Sigmoid colon (tissue), 7 donors: ENCODE measurements at places on chromosomes 6 and 20. TPM values are rescaled to one million over a fixed set of nuclear protein-coding genes. Genes with fewer than 3 reads are reported as not detected.

- no peaks in the 10 kb centered on the region for H3K36me3 ChIP-seq
- no peak overlapping the region for H3K27ac ChIP-seq
- no peak for DNase-seq
- no peak overlapping the region for H3K4me3 ChIP-seq
Observed at GRCh38 chr6:113172531-113172966, 684.6 kb upstream of the MARCKS start.

GRCh38 chr6:148448369-148449012 is 105.9 kb downstream of the SASH1 start:
- no peak overlapping the region for H3K27ac ChIP-seq
- H3K4me1 ChIP-seq: no peaks in the 10 kb centered on the region
- no peaks in the 10 kb centered on the region for H3K27me3 ChIP-seq
- no peak overlapping the region for H3K4me3 ChIP-seq
- no peaks in the 10 kb centered on the region for H3K36me3 ChIP-seq
- no peak for DNase-seq

GRCh38 chr6:166476061-166476591 is 93.4 kb upstream of the MPC1 start:
- no peaks in the 10 kb centered on the region for H3K4me1 ChIP-seq
- peaks cover 15% of the 10 kb centered on the region for H3K36me3 ChIP-seq
- H3K27ac ChIP-seq: no peak overlapping the region
- H3K4me3 ChIP-seq: no peak overlapping the region
- H3K27me3 ChIP-seq: no peaks in the 10 kb centered on the region
- DNase-seq: no peak

GRCh38 chr20:4787820-4788219 is 66.1 kb downstream of the PRND start:
- no peak for DNase-seq
- no peaks in the 10 kb centered on the region for H3K4me1 ChIP-seq
- no peak overlapping the region for H3K27ac ChIP-seq
- H3K27me3 ChIP-seq: no peaks in the 10 kb centered on the region

The EMILIN3 gene
- total RNA-seq: 2.9 TPM

DNA sequence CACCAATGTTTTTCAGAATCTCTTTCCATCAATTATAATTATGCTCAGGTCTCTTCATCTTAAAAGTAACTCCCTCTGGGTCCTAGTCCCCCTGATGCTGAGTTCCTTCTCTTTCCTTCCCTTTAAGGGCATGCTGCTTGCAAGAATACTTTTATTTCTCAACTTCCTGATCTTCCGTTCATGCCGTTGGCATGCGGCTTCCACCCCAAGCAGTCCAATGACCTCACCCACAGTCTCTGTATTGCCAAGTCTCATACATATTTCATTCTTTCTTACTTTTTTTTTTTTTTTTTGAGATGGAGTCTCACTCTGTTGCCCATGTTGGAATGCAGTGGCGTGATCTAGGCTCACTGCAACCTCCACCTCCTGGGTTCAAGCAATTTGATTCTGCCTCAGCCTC is 83.5 kb downstream of the NDUFAF5 start:
- H3K4me3 ChIP-seq: no peak overlapping the region
- no peaks in the 10 kb centered on the region for H3K27me3 ChIP-seq
- peak overlapping the region; percentile 75 for H3K27ac ChIP-seq
- peaks cover 38% of the 10 kb centered on the region for H3K4me1 ChIP-seq
- DNase-seq: no peak
- no peaks in the 10 kb centered on the region for H3K36me3 ChIP-seq

GRCh38 chr6:167444602-167445346 is 119.9 kb downstream of the TTLL2 start:
- H3K36me3 ChIP-seq: no peaks in the 10 kb centered on the region
- no peaks in the 10 kb centered on the region for H3K27me3 ChIP-seq
- DNase-seq: no peak

- no peaks in the 10 kb centered on the region for H3K4me1 ChIP-seq
- H3K27ac ChIP-seq: peak overlapping the region; percentile 52
- peak overlapping the region; percentile 2 for H3K4me3 ChIP-seq
- DNase-seq: peak; percentile 87
- no peaks in the 10 kb centered on the region for H3K27me3 ChIP-seq
- H3K36me3 ChIP-seq: no peaks in the 10 kb centered on the region
Observed at GRCh38 chr6:80217794-80218193, 111.3 kb downstream of the BCKDHB start.

DNA sequence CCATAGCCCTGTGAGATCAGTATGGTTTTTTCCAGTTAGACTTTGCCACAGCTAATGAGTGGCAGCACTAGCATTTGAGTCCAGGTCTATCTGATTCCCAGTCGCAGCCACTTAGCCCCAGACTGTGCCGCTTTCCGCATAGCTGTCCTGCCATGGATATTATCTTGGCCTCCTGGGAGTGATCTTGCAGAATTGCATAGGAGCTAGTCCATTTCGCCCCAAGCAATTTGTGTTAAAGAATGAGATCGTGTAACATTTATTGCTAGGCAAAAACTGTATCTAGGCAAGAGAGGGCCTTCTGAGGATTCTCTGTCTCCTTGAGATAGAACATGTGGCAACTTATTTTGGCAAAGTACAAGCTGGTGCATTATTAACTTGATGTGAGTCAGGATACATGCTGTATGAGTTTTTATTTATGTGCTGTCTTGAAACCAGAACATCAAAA is 74.2 kb downstream of the EZR start:
- DNase-seq: no peak
- H3K4me3 ChIP-seq: no peak overlapping the region
- H3K36me3 ChIP-seq: no peaks in the 10 kb centered on the region
- H3K4me1 ChIP-seq: no peaks in the 10 kb centered on the region
- no peak overlapping the region for H3K27ac ChIP-seq

DNA sequence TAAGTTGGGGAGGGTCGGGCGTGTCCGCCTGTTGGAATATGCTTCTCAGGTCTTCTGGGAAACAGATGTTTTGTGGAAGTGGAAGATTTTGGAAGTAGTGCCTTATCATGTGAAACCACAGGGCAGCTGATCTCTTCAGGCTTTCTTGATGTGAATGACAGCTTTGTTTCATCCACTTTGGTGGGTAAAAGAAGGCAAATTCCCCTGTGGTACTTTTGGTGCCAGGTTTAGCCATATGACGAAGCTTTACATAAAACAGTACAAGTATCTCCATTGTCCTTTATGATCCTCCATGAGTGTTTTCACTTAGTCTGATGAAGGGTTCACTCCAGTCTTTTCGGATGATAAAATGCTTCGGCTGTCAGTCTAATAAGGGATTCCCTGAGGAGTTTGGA is 4.6 kb downstream of the IRF4 start:
- H3K27ac ChIP-seq: no peak overlapping the region
- DNase-seq: no peak
- H3K4me1 ChIP-seq: peaks cover 29% of the 10 kb centered on the region
- no peaks in the 10 kb centered on the region for H3K36me3 ChIP-seq
- H3K4me3 ChIP-seq: no peak overlapping the region

GRCh38 chr6:85997206-85997605 is 354.5 kb upstream of the SYNCRIP start:
- H3K27me3 ChIP-seq: no peaks in the 10 kb centered on the region
- no peak overlapping the region for H3K4me3 ChIP-seq
- no peaks in the 10 kb centered on the region for H3K36me3 ChIP-seq
- H3K4me1 ChIP-seq: no peaks in the 10 kb centered on the region
- no peak overlapping the region for H3K27ac ChIP-seq

- H3K4me1 ChIP-seq: peaks cover 54% of the 10 kb centered on the region
- peak; percentile 96 for DNase-seq
- H3K4me3 ChIP-seq: peak overlapping the region; percentile 25
- H3K27me3 ChIP-seq: no peaks in the 10 kb centered on the region
- peak overlapping the region; percentile 76 for H3K27ac ChIP-seq
Observed at GRCh38 chr20:33561692-33562601, 72.1 kb downstream of the CBFA2T2 start.

DNA sequence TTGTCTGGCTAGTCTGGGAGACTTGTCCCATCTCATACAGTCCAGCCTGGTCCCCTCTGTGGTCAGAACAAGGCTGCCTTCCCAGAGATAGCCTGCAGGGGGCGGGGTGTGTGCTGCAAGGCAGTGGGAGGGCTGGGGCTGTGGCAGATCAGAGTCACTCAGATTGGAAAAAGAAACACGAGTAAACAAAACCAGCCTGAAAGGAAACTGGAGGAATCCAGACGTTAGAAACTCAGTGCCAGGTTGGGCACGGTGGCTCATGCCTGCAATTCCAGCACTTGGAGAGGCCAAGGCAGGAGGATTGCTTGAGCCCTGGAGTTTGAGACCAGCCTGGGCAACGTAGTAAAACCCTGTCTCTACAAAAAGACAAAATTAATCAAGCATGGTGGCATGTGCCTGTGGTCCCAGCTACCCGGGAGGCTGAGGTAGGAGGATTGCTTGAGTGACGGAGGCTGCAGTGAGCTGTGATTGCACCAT is 20.2 kb downstream of the LEMD2 start:
- no peak overlapping the region for H3K27ac ChIP-seq
- H3K4me1 ChIP-seq: peaks cover 37% of the 10 kb centered on the region
- H3K4me3 ChIP-seq: no peak overlapping the region

DNA sequence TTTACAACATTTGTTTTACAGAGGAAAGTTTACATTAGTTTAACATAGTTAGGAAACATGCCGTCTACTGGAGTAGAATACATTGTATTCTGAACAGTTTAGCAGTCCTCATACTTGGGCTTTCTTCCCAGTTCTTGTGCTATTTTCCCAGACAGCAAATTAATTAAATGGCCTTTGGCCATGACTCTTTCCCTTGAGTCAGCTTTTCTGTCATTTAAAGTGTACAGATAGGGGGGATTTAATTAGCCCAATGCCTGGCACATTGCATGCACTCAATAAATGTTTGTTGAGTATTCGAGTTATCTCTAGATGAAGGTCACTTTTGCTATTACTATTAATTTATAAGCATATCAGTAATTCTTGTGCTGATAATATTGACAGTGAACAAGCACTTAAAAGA is 1.6 kb downstream of the TMEM244 start:
- no peak overlapping the region for H3K4me3 ChIP-seq
- no peak for DNase-seq
- no peaks in the 10 kb centered on the region for H3K36me3 ChIP-seq
- no peak overlapping the region for H3K27ac ChIP-seq
- no peaks in the 10 kb centered on the region for H3K27me3 ChIP-seq

DNA sequence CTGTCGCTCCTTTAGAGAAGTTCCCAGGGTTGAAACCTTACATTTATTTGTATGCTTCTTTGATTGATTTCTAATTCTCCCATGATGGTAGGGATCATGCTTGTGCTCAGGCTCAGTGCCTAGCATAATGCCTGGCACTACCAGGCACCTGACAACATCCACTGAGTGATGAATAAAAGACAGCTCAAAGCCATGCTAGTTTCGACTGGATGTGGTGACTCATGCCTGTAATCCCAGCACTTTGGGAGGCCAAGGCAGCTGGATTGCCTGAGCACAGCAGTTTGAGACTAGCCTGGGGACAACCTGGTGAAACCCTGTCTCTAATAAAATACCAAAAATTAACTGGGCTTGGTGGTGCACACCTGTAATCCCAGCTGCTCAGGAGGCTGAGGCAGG is 11.6 kb upstream of the CD164 start:
- no peak for DNase-seq
- H3K4me3 ChIP-seq: no peak overlapping the region
- no peaks in the 10 kb centered on the region for H3K27me3 ChIP-seq

The SASH1 gene
- 40.5 TPM for total RNA-seq

The ELOVL2 gene
- 0.83 TPM for total RNA-seq

The AARS2 gene
- 6.1 TPM for total RNA-seq

The CGA gene
- not detected for total RNA-seq

The TRIM15 gene
- total RNA-seq: not detected

- H3K36me3 ChIP-seq: peaks cover 34% of the 10 kb centered on the region
- no peaks in the 10 kb centered on the region for H3K27me3 ChIP-seq
- H3K4me1 ChIP-seq: peaks cover 6% of the 10 kb centered on the region
- no peak for DNase-seq
- no peak overlapping the region for H3K27ac ChIP-seq
- H3K4me3 ChIP-seq: no peak overlapping the region
Observed at GRCh38 chr20:63597651-63598478, 23.8 kb upstream of the HELZ2 start.

- no peak for DNase-seq
- no peaks in the 10 kb centered on the region for H3K36me3 ChIP-seq
- H3K27me3 ChIP-seq: no peaks in the 10 kb centered on the region
- no peak overlapping the region for H3K27ac ChIP-seq
Observed at GRCh38 chr6:56255349-56255748, 8.0 kb upstream of the COL21A1 start.

DNA sequence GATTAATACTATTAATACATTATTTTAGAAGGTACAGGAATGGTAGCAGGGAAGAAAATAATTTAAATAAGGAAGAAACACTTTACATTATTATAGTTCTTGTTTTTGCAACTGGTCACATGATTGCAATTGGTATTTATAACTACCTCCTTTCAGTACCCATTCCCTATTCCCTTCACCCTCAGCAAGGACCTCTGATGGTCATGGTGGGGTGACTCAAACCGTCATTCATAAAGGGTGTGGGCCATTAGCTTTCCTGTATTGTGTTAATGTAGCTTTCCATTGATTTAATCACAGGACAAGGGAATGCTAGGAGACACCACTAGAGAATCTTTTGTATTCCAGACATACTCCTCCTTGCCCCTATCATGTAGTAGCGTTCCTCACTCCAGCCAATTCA is 47.2 kb upstream of the TMEM244 start:
- no peak for DNase-seq
- no peak overlapping the region for H3K4me3 ChIP-seq
- no peaks in the 10 kb centered on the region for H3K36me3 ChIP-seq
- no peaks in the 10 kb centered on the region for H3K4me1 ChIP-seq
- H3K27ac ChIP-seq: no peak overlapping the region

GRCh38 chr6:32882879-32883250 is 28.9 kb downstream of the PSMB9 start:
- H3K27me3 ChIP-seq: no peaks in the 10 kb centered on the region
- no peak for DNase-seq
- no peaks in the 10 kb centered on the region for H3K4me1 ChIP-seq
- no peaks in the 10 kb centered on the region for H3K36me3 ChIP-seq
- no peak overlapping the region for H3K27ac ChIP-seq
- no peak overlapping the region for H3K4me3 ChIP-seq

The GOPC gene
- 26.0 TPM for total RNA-seq

- no peaks in the 10 kb centered on the region for H3K36me3 ChIP-seq
- no peak for DNase-seq
- no peaks in the 10 kb centered on the region for H3K27me3 ChIP-seq
- no peak overlapping the region for H3K4me3 ChIP-seq
- H3K4me1 ChIP-seq: no peaks in the 10 kb centered on the region
Observed at GRCh38 chr6:144920391-144920961, 635.3 kb downstream of the UTRN start.

DNA sequence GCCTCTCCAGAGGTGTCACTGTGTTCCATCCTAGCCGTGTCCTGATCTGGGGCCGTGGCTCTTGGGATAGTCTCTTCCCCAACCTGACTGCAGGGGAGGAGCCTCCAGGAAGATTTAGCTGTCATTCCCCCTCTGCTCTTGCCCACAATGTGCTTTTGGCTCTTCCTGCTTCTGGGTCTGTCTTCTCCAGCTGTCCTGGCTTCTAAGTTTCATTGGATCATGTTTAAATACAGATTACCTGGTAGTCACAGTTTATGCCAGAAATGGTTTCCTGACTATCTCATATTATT is 139.1 kb downstream of the ZDHHC14 start:
- no peak overlapping the region for H3K27ac ChIP-seq
- DNase-seq: no peak
- no peaks in the 10 kb centered on the region for H3K4me1 ChIP-seq
- H3K36me3 ChIP-seq: no peaks in the 10 kb centered on the region
- H3K4me3 ChIP-seq: no peak overlapping the region

GRCh38 chr6:142408409-142408808 is 106.6 kb downstream of the ADGRG6 start:
- no peak for DNase-seq
- no peaks in the 10 kb centered on the region for H3K4me1 ChIP-seq
- H3K36me3 ChIP-seq: no peaks in the 10 kb centered on the region
- no peak overlapping the region for H3K27ac ChIP-seq
